ENCODE measurements at places on chromosomes 7 and 10.

- DNase-seq: no peak
Observed at GRCh38 chr7:157355784-157356511, 19.1 kb downstream of the DNAJB6 start.

DNA sequence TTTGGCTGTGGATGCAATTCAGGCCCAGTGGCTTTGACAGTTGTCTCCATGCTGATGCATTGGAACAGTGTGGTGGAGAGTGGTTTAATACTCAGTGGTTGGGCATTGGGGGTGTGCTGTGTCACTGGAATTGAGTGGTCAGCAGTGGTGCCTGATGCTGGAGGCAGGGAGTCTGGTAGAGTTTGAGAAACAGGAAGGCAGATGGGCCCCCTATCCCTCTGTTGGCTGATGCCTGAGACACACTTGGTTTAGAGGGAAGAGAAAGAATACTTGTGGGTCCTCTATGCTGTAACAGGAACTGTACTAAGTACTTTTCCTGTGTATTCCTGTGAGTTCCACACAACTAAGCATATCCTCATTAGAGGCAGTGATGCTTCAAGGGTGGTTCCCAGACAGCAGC lies 55.4 kb downstream of the EEPD1 start:
- DNase-seq: no peak

DNA sequence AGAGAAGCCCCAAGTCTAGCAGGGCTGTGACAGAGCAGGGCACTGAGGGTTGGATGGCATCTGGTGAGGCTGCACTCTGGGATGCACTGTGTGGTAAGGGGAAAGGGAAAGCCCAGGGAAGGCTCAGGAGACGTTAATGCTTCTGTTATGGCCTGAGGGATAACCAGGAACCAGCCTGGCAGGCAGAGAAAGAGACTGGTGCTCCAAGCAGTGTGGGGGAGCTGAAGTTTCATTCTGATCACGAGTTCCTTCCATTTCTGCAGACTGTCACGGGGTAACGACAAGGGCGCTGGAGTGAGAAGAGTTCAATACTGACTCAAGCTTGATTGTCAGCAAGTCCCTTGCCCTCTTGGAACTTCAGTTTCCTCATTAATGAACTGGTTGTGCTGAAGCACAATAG lies 730.9 kb downstream of the GRID1 start:
- no peak for DNase-seq

DNA sequence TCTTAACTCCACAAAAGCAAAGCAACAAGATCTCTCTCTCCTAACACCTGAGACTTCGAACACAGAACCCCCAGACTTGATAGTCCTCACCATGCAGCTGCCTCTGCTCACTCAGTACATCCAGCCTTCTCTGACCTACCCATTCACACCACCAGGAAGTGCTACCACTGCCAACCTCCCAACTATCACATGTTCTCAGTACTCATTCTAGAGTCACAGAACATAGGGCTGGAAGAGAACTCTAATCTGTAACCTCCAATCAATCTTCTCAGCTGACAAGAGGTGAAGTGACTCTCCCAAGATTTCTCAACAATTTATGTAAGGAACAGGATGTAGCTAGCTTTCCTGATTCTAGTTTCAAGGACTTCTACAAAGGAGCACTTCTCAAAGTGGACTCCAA lies 3.8 kb downstream of the NUDCD3 start:
- DNase-seq: no peak

- DNase-seq: no peak
Observed at GRCh38 chr7:129434675-129435318, 565 bp downstream of the STRIP2 start.

- DNase-seq: no peak
Observed at GRCh38 chr10:12588091-12588860, 238.9 kb downstream of the CAMK1D start.

DNA sequence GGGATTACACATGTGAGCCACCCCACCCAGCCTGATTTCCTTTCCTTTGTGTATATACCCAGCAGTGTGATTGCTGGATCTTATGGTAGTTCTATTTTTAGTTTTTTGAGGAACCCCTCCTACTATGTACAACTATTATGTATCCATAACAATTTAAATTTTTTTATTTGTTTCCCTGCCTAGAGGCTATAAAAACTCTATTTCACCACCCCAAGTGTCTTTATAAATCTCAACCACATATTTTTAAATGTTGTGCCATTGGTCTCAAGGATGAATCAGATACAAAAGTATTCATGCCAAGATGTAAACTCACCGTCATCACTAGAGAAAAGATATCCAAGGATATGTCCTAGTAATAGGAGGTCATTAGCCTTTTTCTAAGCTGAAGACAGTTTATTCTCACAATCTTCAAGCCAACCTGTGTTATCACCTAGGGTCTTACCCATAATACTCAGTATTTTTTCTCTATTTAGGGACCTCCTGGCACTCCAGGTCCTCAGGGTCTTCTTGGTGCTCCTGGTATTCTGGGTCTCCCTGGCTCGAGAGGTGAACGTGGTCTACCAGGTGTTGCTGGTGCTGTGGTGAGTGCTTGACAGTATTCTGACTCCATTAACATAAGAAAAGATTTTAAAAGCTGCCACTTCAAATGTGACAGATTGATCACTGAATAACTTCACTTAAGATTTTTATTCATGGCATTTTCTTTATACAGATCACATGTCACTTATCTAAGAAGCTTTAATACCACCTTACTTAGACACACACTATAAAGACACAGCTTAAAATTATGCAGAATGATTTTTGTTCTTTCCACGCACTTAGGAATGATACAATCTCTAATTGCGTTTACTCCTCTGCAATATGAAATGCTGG lies 29.4 kb downstream of the COL1A2 start:
- DNase-seq: no peak

DNA sequence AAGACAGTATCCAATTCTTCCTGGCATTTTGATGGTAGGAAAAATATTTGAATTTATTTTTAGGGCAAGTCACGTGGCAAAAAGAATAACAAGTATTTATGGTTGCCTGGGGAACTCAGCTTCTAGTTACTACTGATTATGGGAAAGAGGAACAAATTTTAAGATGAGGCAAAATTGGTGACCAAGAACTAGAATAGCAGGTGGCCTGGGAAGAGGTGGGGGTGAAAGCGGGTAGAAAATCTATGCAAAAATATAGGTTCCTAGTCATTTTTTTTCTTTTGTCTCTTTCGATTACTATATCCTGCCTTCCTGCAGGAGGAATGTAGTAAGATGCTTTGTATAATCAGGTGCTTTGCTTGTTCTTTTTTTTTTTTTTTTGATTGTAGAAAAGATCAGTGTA lies 27.8 kb downstream of the ENTPD1 start:
- no peak for DNase-seq

DNA sequence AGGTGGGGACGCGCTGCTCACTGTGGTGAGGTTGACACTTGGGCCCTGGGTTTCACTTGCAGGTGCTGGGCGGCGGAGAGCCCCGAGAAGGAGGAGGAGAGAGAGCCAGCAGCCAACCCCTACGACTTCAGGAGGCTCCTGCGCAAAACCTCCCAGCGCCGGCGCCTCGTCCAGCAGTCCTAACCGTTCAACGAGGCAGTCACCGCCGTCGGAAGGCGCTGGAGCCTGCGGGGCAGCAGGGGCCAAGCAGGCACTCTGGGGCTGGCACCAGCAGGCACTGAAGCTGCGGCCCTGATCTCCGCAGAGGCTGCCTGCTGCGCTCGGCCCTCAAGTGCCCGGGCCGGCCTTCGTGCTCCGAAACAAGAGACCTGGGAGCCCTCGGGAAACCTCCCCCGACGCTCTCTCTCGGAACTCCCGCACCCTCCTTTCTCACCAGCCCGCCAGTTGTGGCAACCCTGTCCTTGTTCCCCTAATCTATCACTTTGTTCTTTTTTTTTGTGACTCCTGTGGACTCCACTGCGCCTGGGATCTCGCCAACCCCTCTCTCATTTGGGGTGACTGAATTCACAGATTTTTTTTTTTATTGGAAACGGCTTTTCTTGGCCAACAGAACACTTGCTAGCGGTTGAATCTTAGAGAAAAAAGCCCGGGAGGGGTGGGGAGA lies 4.7 kb upstream of the GAD2 start:
- DNase-seq: no peak

GRCh38 chr7:25557379-25557917 lies 329.2 kb upstream of the NPVF start:
- no peak for DNase-seq

GRCh38 chr10:92124616-92125143 lies 166.2 kb downstream of the CPEB3 start:
- no peak for DNase-seq

DNA sequence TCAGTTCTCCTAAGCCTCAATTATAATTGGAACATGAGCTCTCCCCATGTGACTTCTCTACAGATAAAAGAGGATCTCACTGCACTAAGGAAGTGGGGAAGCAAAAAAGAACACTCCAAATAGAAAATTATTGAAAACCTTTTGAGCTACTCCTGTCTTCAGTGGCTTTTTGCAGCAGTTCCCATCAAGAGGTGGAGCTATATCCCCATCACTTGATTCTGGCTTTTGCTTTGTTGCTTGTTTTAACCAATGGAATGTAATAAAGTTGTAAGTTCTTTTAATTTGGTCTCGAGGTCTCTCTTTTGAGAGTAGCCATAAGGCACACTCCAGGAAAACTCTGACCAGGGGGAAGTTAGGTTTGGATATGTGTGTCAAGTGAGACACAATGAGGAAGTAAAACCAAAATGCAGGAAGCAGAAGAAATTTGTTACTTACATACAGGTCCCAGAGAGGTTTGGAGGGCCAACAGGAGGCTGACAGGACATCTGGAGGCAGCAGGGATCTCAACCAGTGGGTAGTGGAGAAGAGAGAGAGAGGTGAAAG lies 569.4 kb downstream of the HTR7 start:
- no peak for DNase-seq

Measured in stimulated activated CD4-positive, alpha-beta T cell treated with anti-CD3 and anti-CD28 coated beads, Interleukin-1b, Interleukin-23, amount 100 ng/mL, for 24 hours (primary cell).